ENCODE measurements at places on chromosomes 1 and 21.
A peak's percentile ranks its signal among the peaks of the same experiment; 100 is the strongest.

DNA sequence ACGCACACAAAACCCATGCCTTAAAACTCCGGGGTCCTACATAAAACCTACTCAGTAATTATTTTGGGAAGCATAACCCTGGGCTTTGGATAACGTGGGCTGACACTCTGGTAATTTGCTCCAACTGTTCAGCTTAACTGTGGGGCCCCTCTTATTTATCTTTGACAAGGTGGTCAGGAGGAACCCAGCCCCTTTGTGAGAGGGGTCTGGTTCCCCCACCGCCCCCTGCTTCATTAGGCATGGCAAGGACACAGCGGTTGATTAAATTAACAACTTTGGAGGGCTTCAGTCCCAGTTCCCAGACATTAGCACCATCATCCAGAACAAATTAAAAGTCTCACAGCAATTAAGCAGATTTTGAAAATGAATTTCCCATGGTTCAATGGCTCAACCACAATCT is 14.7 kb downstream of the WLS start:
- no peak for DNase-seq

DNA sequence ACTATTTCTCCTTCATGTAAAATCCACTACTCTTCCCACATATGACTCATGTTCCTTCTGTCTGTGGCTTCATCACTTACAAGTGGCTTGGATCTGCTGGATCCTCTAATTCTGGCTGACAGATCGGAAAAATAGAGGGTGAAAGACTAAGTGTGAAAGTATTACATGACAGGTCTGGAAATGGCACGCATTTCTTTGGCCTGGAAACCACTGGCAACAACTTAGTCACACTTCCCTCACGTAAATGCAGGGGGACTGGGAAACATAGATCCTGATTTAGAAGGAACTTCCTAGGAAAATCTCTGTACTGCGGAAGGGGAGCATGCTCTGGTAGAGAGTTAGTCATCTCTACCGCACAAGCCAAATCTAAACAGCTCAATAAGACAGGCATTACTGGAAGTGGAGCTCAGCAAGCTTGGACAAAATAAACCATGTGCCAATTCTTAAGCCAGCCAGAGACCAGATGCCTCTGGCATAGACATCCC is 305.4 kb upstream of the PTBP2 start:
- DNase-seq: no peak

GRCh38 chr1:231969076-231969475 is 342.5 kb downstream of the DISC1 start:
- DNase-seq: no peak

DNA sequence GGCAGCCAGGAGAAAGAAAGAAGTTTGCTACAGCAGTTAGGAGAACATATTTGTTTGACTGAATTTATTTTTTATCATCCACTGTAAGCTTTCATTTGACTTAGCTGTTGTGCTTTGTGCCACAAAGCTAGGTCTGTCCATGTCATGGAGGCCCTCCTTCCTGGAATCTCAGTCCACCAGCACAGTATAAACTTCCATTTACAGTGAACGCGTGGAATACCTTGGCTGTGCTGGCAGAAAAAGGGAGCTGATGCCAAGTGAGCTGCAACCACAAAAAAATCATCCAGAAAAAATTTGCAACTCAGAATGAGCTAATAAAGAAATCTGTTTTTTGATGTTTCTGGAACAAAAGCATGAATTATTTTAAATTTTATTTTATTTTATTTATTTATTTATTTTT is 72.6 kb downstream of the ATP6V1G3 start:
- no peak for DNase-seq

GRCh38 chr1:2314273-2314802 is 77.0 kb downstream of the MORN1 start:
- no peak for DNase-seq

DNA sequence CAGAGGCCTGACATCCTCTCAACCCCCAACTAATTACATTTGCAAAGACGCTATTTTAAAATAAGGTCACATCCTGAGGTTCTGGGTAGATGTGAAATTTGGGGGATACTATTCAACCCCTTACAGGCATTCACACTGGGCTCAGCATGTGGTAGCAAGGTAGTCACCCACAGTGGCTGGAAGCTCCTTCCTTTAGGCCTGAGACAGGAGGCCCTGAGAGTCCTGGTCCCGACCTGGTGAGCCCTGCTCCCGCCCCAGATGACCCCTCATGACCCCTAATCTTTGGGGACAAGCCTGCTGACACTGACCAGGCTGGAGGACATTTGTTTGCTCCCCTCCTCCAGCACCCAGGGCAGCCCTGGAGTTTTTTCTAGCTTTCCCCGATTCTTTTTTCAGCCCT is 225.9 kb downstream of the DYRK1A start:
- DNase-seq: no peak

DNA sequence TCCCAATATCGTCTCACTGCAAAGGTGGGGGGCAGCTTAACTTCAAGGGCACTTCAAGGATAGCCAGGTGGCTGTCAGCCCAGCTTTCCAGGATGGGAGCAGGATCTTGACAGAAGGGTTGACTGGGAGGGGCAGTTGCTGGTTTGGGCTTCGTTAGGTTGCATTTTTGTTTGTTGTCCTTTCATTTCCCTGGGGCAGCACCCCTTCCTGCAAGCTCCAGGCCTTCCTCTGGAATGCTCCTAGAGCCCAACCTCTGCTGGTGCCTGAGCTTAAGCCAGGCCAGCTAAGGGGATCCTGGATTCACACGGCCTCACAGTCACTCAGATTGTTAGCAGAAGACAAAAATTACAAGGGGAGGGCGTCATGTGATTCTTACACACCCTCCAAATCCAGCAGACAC is 4.1 kb upstream of the OLIG2 start:
- DNase-seq: no peak

DNA sequence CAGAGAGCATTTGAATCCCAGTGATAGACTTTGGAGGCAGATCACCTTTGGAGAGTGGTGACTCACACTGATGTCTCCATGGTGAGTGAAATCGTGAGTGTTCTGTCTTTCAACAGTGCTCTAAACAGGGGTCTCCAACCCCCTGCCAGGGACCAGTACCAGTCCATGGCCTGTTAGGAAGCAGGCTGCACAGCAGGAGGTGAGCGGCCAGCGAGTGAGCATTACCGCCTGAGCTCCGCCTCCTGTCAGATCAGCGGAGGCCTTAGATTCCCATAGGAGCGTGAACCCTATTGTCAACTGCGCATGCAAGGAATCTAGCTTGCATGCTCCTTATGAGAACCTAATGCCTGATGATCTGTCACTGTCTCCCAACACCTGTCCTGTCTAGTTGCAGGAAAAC is 61.8 kb upstream of the B3GALNT2 start:
- no peak for DNase-seq

DNA sequence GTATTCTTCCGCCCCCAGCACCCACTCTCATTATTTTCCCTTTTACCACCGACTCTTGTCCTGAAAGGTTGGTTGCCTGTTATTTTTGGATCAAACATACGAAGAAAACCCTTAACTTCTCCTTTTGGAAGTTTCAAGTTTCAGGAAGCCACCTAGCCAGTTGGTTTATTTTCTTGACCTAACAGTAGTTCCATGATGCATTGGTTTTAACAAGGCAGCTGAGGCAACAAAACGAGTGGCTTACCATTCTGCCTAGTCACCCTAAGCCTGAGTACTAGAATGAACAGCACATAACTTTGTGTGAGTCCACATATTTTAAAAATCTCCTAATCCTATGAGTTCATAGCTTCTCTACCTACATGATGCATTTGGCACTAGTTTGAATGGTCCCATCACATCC is 28.9 kb downstream of the OLFM3 start:
- no peak for DNase-seq

GRCh38 chr1:28021064-28021463 is 61.3 kb downstream of the XKR8 start:
- DNase-seq: no peak

DNA sequence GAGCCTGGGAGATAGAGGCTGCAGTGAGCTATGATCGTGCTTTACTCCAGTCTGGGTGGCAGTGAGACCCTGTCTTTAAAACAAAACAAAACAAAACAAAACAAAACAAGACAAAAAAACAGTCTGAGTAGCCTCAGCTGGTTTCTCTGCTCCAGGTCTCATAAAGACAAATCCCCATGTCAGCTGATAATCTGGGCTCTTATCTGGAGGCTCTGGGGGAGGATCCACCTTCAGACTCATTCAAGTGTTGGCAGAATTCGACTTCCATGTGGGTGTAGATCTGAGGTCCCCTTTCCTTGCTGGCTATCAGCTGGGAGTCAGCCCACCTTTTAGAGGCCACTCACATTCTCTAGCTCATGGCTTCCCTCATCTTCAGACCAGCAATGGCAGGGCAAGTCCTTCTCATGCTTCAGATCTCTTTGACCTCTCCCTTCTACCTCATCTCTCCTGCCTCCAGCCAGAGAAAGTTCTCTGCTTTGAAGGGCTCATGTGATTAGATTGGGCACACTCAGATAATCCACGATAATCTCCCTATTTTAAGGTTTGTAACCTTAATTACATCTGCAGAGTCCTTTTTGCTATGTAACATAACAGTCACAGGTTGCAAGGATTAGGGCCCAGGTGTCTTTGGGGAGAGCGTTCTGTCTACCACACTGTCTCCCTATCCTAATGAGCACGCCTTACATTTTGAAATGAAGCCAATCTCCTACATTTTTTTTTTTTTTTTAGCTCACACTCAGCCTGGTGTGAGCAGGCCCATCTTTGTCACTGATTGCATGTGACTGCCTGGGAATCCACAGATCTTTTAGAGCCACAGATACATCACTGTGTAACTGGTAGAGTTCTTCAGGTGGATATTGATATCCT is 7.5 kb upstream of the PYCR2 start:
- no peak for DNase-seq

- DNase-seq: no peak
Measured at GRCh38 chr21:30491963-30492428, at the start of gene KRTAP19-3. KRTAP19-3 (minus strand) TSS chr21:30492013; CDS start chr21:30491957, 56 bp downstream.

DNA sequence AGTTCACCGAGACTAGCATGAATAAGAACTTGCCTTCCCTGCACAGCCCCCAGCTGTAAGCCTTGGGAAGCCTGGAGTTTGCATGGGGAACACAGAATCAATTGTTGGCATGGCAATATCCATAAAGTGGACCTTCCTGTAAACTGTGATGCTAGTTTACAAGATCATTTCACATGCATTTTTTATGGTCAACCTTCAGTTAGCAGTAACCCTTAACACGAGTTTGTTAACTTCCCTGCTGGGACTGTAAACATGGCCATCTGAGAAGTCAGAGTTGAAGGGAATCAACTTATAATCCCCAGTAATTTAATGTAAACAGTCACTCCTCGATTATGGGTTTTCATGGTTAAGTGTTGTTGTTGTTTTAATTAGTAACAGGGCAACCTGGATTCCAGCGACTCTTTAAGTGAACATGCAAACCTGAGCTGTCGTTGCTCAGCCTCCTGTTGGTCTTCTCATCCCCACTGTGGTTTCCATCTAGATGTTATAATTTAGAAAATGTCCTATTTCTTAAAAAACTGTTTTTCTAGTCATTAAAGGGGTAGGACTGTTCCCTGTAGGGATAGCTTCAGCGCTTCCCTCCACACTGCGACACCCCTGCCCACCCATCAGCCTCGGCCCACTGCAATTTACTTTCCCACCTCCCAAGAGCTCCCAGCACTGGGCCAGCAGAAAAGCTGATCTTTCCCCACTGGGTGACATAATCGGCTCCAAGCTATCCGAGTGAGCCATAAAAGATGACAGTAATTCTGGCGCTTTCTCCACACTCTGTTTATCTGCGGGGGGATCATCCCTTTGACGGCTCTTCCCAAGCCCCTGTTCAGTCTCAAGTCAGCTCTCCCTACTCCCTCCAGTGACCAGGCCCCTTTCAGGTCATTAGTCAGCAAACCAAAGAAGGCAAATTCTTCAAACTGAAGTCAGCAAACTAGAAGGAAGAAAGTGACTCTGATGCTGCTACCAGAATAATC is 107.6 kb upstream of the IPO9 start:
- no peak for DNase-seq

GRCh38 chr1:36109041-36109679 is 15.9 kb downstream of the COL8A2 start:
- peak; percentile 36 for DNase-seq

- no peak for DNase-seq
Measured at GRCh38 chr21:31666445-31667010, 7.0 kb downstream of the SOD1 start.

GRCh38 chr1:220516722-220517042 is 11.3 kb upstream of the MARK1 start:
- no peak for DNase-seq

All from CD4-positive, alpha-beta T cell treated with Interleukin-10 for 1 hour (primary cell).